Stimulated activated CD8-positive, alpha-beta memory T cell treated with anti-CD3 and anti-CD28 coated beads, Interleukin-15, amount 100 ng/mL, for 24 hours (primary cell): ENCODE measurements at places on chromosomes 2 and 18.

DNA sequence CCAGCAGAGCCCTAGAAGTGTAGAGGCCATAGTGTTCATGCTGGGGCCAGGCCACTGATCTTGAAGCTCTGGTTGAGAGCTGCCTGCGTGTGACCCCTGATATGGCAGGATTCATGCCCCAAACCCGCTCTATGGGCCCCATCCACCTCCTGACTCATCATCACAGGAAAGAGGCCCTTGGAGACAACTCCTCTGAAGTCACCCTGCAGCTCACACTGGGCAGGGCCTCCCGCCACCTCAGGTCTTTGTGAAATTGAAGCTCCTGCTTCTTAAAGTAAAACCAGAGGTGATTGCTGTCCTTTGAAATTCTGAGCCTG is 12.0 kb upstream of the TUBB6 start:
- no peak for DNase-seq

GRCh38 chr2:25497229-25497917 is 155.6 kb upstream of the DNMT3A start:
- DNase-seq, result no peak

- no peak for DNase-seq
These were observed 675.0 kb downstream of the IRS1 start for GRCh38 chr2:226124548-226125011.

DNA sequence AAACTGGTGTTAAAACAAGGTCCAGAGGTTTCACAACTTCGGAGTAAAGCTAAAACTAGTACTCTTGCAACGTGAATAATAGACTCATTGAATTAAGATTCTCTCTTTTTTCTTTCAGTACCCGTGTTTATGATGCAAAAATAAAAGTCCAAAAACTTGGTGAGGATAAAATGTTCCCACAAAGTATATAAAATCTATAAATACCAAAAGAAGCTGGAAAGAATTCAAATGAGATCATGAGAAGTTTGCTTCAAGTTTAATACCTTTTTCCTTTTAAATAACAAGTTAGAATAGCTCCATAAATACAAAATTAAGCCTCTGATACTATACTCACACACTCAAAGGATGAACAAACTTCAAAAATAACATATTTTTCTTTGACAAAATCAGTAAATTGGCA is 34.0 kb downstream of the METTL4 start:
- no peak for DNase-seq

GRCh38 chr2:119517433-119517832 is 6.8 kb downstream of the SCTR start:
- DNase-seq, result no peak
